ENCODE measurements at places on chromosomes 12 and 14.

- DNase-seq, result peak; percentile 78
Measured at GRCh38 chr14:52131640-52132320, 62.9 kb upstream of the NID2 start.

- DNase-seq, result no peak
Measured at GRCh38 chr14:104805326-104805678, 4.4 kb downstream of the ZBTB42 start.

DNA sequence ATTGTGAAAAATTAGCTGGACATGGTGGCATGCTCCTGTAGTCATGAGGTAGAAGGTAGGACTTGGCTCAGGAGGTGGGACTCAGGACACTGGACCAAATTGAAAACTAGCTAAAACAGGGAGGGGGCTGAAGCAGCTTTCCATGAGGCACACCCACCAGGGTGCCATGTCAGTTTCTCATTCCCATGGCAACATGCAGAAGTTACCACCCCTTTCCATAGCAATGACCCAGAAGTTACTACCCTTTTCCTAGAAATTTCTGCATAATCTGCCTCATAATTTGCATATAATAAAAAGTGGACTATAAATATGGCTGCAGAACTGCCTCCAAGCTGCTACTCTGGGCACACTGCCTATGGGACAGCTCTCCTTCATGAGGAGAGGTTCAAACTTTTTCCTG lies 38.5 kb downstream of the ERO1A start:
- no peak for DNase-seq

- no peak for DNase-seq
Measured at GRCh38 chr14:23530375-23531055, 21.1 kb downstream of the ZFHX2 start.

GRCh38 chr12:88870000-88870737 lies 289.9 kb upstream of the KITLG start:
- DNase-seq, result no peak

- DNase-seq, result no peak
Measured at GRCh38 chr12:91877022-91877421, 268.6 kb downstream of the BTG1 start.

DNA sequence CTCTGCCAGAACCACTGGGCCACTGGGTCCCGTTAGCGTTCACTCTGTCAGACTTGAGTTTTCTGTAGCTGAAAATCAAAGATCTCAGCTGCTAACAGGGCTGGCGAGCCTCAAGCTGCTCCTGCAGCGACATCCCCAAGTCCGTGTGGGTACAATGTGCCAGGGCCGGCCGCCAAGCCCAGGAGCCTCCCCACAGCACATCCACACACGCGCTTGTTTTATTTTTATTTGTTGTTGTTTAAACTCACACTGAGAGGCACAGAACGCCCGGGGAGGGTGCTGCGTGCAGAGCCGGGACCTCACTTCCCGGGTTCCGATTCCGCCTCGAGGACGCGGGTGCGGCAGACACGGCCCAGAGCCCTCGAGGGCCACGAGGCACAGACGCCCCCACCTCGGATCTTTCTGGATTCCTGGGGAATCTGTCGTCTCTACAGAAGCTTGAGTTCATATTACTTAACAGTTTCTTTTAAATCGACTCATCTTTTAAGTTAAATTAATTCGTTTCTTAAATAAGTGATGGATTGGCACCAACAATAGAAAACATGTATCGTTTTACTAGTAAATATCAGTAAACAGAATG lies 9.3 kb downstream of the GALNT9 start:
- no peak for DNase-seq

DNA sequence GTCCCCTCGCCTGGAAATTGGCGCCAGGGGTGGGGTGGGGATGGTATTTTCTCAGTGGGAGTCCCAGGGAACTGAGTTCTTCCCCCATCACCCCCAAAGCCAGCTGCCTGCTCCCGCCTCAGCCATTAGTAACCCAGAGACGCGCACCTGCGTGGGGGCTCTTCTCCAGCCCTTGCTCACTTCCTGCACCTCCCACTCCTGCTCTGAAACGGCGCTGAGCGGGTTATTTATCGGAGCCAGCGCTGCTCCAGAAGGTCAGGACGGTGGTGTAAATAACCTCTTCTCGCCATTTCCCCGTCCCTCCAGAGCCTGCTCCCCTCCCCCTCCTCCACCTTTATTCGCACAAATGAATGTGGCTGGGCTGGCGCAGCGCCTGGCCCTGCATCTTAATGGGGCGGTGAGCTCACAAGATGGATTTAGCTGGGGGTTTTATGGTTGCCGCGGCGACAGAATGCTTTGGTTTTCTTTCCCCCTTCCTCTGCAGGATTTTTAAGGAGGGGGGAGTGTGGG lies 12.2 kb downstream of the GPR84 start:
- DNase-seq, result peak; percentile 80

DNA sequence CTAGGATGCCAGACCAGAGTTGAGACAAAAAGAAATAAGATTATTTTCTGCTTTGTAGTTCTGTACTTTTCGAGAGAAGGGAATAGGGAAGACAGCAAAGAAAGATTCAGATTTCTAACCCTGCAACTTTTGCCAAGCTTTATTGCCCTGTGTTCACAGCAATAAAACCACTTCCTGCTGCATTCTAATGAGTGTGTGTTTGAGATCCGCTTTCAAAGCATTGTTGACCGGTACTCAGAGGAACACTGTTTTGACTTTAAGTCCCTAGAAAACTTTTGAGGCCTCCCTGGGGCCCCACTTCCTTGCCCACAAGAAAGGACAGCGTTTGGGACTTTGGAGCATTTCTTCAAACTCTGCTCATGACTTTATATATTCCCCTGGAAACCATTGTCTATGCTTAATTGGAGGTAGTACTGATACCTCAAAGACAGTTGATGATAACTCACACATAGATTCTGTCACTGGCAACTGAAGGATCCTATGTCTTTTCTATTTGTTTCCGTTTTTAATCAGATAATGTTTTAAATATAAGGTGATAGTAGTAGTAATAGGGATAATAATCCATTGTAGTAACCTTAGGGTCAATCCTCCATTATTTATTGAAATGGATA lies 1.3 kb downstream of the RNASE6 start:
- no peak for DNase-seq

- DNase-seq, result no peak
Measured at GRCh38 chr12:57628280-57629191, 4.5 kb downstream of the B4GALNT1 start.

DNA sequence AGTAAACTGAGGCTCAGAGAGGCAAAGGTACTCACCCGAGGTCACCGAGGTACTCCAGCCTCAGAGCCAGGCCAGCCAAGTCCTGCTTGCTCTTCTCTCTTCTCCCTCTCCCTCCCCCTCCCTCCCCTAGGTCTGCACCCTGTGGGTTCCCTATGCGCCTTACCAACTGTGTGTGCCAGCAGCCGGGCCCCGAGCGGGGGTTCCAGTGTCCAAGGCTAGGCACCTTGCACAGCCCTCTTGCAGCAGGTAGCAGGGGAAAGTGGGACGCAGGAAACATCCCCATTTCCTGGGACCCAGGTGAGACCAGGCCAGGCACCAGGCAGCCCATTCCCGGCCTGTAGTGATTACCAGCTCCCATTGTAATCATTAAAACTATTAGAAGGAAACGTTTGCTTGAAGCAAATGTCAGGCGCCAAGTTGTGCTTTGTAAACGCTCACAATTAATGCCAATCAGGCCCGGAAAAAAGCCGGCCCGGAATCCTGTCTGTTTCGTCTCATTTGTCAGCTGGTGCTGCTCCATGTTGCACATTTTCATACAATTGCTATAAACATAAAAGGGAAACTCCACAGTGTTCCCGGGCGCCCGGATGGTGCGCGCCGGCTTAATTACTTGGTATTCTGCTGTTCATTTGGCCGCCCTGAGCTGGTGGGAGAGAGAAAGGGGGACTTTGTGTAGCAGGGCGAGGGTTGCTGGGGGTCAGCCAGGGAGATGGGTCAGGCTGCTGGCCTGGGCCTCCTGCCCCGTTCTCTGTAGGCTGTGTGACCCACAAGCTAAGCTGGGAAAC lies 11.9 kb downstream of the FAM222A start:
- DNase-seq, result no peak

DNA sequence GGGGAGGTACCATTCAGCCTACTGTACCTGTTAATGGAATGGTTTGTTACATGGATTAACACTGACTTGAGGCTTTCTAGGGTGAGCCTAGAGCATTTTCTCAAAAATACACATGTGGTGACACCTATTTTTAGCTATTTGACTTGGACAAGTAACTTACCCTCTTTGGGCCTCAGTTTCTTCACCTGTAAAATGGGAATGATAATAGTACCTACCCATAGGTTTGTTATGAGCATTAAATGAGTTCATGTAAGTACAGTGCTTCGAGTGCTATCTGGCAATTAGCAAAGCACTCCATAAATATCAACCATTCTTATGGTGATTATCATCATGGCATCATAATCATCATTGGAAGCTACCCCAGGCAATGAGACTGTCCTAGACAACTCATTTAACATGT lies 216.5 kb downstream of the CHST11 start:
- no peak for DNase-seq

- DNase-seq, result no peak
Measured at GRCh38 chr12:52160200-52160599, 31.6 kb downstream of the KRT80 start.

- DNase-seq, result no peak
Measured at GRCh38 chr12:12240662-12241340, 26.0 kb downstream of the LRP6 start.

GRCh38 chr14:43132441-43132840 lies 1374.6 kb downstream of the FSCB start:
- DNase-seq, result no peak

DNA sequence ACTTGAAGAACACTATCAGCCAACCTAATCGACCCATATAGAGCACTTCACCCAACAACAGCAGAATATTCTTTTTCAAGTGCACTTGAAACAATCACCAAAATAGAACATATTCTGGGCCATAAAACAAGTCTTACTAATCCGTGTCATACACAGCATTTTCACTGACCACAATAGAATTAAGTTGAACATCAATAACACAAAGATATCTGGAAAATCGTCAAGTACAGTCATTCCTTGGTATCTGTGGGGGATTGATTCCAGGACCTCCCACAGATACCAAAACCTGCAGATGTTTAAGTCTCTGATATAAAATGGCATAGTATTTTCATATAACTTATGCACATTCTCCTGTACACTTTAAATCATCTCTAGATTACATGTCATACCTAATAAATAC lies 295.7 kb downstream of the BCL11B start:
- no peak for DNase-seq

DNA sequence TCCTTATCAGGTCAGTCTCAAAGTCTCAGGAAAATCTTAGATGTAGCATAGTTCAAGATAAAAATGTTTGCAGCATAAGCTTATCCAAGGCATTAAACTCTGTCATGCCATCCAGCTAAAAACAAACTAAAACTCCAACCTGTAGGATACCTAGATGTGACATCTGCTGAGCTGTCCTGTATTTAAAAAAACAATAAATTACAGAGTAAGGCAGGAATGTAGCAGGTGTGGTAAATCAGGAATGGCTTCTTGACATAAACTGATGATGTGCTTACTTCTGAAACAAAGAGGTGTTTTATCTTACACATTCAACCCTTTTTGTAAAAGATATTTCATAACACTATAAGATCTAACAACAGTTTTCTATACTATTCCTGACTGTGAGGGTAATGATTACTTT lies 30.6 kb upstream of the DLGAP5 start:
- no peak for DNase-seq

- no peak for DNase-seq
Measured at GRCh38 chr12:108701779-108702441, 29.4 kb downstream of the CORO1C start.

DNA sequence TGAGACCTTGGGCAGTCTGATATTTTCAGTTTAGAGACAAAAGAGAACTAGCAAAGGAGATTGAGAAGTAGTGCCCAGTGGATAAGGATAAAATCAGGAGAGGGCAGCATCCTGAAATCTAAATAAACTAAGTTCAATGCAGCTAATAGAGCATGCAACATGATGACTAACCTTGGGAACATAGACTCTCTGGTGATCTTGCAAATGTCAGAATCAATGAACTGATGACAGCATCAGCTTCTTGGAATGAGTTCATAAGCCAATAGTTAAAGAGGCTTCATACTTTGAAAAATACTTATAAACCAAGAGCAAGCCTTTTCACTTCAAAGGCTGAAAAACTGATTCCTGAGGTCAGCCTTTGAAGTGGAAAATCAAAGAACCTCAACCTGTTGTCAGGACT lies 8.2 kb downstream of the TAS2R19 start:
- DNase-seq, result no peak

DNA sequence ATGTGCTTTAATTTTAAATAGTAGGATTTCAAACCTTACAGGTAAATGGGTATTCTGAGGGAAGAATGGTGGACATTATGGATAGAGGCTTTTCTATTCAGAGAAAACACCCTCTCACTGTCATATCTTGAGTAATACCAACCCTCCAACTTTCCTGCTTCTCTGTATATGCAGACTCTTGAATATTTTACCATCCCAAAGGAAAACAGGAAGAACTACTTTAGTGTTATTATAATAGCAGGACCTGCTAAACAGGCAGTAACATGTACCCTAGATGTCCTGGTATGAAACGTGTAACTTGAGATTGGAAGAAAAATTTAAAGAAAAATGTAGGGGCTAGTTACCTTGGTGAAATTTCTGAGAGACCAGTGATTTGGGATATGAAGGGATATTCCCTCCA lies 82.9 kb upstream of the TRHDE start:
- no peak for DNase-seq

DNA sequence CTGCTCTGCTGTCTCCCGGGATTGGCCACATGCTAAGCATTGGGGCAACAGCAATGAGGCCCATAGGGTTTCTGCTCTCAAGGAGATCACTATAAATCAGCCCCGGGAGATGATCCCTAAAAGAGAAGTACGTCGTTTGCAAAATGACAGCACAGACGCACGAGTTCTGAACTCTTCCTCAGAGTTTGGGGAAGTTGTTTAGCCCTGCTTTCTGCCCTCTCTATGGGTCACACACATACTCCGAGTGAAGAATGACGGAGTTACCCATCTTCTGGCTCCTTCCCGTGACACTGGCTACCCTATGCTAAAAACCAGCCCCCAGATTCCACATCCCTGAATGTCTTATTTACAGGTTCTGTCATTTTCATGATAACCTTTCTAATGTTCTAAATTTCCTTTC lies 258.0 kb upstream of the PLEKHG7 start:
- no peak for DNase-seq

- DNase-seq, result no peak
Measured at GRCh38 chr12:46354111-46354801, 18.3 kb downstream of the SLC38A2 start.

DNA sequence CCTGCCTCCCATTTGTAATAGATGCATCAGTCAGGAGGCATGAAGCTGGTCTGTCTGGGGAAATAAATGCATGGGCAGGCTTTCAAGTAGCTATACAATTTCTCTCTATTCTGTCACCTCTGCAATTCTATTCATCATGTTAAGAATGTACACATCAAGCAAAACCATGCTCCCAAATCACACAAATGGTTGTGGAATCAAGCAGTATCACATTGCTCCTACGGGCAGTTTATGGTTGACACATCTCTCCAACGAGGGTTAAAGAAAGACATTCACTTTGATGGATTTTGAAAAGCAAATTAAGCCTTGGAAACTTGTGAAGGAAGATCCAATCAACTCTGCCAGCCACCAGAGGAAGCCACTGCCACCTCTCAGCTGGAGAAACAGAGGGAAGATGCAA lies 1277.4 kb upstream of the TMEM132C start:
- no peak for DNase-seq

All from nephron progenitor cell (in vitro differentiated cells).